ENCODE measurements at places on chromosomes 7 and 10. TPM values are rescaled to one million over a fixed set of nuclear protein-coding genes. Genes with fewer than 3 reads are reported as not detected.
A peak's percentile ranks its signal among the peaks of the same experiment; 100 is the strongest.

TCAF2 gene
- 24.6 TPM for total RNA-seq

DNA sequence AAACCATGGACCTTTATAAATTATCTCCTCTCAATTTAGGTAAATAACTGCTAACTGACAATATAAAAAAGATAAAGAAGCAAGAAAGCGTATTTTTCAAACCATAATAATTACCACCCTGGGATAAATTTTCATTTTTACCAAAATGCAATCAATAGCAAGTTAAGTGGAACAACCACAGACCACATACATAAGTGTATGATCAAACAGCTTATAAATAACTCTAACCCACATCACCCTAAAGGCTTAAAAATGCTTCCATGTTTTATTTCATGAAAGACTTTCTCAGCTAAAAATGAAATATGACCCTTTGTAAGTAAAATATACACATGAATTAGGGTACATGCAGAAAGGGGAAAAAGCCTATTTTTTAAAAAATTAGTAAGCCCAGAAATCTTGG lies 156.5 kb downstream of the SGMS1 start:
- no peak for DNase-seq

- no peak for DNase-seq
Observed at GRCh38 chr10:73471226-73471625, 24.6 kb downstream of the PPP3CB start.

- no peak for DNase-seq
Observed at GRCh38 chr10:34908481-34908880, 93.4 kb upstream of the PARD3 start.

DNA sequence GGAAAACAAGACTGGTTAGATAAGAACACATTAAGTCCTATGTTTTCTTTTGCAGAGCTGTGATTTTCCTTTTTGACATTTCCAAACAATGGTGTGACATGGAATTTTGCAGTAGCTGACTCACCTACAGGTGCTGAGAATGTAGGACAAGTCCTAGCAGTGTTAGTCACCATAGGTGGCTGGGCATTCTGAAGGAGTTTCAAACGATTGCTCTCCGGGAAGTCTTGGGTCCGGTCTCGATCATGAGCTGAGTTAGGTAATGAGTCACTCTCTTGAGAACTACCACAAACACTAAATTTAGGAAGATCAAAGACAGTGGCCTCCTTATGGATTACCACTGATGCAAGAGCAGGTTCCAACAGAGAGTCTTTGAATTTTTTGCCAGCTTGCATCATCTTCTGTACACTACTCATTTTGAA lies 3.6 kb downstream of the FIGNL1 start:
- peak; percentile 51 for DNase-seq

TMEM196 gene
- total RNA-seq, result not detected

GRCh38 chr10:131621784-131622624 lies 278.8 kb upstream of the PPP2R2D start:
- peak; percentile 30 for DNase-seq

GRCh38 chr10:11373717-11374171 lies 237.7 kb downstream of the USP6NL start:
- no peak for DNase-seq

GRCh38 chr7:22445140-22445743 lies 54.7 kb downstream of the STEAP1B start:
- no peak for DNase-seq

DNA sequence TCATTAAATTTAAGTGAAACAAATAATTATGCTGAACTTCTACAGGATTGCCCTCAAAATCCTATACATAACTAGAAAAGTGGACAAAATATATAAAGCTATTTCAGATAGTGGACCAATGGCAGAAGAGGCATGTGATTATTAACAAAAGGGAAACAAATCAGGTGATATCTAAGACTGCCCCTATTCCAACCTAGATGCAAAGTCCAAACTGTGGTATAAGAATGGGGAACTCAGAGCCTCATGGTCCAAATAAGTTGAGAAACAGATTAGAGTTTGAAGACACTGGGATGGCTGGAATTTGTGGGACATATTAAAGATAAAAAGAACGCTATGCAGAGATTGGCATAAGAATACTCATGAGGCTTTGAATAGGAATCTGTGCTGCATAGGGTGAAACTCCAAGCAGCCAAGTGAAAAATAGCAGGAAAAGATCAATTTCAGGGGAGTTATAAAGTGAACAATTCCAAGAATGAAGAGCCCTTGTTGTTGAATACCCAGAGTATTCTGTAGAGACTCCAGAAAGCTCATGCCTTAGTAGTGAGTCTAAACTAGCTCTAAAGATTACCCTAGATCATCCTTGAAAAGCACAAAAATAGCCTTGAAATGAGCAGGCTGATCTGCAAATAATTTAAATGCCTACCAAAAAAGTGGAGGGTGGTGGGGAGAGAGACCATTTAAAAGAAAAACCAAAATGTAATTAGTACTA lies 152.4 kb downstream of the IMMP2L start:
- DNase-seq, result no peak

DNA sequence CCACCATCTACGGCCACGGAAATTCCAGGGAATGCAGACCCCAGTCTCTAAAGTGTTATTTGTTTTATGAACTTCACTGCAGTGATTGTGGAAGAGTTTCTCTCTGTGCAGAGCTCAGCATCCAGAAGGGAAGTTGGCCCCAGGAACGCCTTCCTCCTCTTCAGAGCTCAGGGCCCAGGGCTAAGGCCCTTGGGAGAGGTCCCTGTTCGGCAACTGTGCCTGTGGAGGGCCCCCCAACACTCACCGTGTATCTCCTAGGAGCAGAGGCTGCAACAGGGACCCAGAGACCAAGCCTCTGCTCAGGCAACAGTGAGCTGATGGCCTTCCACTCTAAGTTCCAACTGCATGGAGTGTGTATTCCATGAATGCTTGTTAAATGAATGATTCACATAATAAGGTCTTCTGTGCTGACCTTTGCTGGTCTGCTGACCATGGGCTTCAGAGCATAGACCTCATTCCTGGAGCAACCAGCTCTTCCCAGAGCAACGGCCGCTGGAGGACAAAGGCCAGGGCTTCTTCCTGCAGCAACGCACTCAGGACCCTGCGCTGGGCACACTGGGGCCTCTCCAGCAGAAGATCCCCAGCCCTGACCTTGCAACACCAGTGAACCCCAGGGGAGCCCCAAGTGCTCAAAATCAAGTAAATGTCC lies 7.7 kb downstream of the DIP2C start:
- DNase-seq, result no peak

- no peak for DNase-seq
Observed at GRCh38 chr10:58220769-58221451, 46.8 kb downstream of the IPMK start.

GRCh38 chr10:123868038-123869019 lies 23.3 kb downstream of the CPXM2 start:
- no peak for DNase-seq

- DNase-seq, result no peak
Observed at GRCh38 chr10:4260483-4261124, 475.6 kb upstream of the KLF6 start.

- DNase-seq, result no peak
Observed at GRCh38 chr10:65196111-65196510, 1674.9 kb downstream of the REEP3 start.
